NCI-H2081 treated with DMSO at 0.1 percent for 48 hours (cell line): ENCODE measurements at places on chromosomes 16 and 17.

DNA sequence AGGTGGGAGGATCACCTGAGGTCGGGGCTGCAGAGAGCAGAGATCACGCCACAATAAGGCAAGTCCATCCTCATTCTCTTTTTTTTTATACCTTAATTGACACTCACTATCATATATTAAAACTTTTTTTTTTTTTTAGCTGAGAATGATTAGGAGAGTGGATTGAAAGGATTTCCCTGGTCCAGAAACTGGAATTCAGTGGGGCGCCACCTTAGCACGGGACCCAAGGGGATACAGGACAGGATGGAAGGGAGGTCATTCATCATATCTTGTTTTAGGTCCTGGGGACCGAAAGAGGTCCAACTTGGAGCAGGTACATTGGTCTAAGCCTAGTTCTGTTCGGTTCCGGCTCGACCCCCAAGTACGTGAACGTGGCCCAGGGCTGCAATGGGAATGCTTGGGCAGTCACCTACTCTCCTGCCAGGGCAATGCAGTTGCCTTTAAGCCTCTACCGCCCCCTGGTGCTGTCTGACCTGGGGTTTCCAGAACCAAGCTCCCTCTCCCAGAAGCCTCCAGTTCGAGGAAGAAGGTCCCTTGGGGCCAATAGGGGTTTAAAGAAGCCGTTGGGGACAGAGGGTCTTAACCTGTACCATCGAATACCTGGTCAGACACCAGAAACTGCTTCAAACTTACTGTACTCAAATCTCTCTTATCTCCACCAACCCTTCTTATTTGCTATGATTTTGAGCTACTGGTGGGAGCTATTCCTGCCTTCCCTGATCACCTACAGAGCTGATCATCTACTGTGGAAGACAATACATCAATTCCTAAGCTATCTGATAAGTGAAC is 19.9 kb upstream of the GPATCH8 start:
- no peak for DNase-seq

GRCh38 chr16:84730406-84731106 is 30.8 kb downstream of the USP10 start:
- DNase-seq, result no peak

DNA sequence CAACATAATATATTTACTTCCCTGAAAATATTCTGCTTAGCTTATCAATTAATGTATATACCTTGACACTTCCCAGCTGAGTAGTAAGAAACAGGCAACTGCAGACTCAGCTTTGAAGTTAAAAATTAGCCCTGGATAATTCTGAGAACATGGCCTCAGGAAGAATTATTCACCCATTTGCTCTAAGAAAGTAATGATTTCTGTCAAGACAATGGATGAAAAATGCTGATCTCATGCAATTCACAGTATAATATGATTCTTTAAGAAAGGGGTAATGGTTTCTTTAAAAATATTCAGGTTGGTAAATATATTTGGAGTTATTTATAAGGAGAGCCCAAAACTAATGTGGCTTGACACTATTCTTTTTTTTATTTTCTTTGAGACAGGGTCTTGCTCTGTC is 88.8 kb downstream of the CACNG1 start:
- DNase-seq, result no peak

DNA sequence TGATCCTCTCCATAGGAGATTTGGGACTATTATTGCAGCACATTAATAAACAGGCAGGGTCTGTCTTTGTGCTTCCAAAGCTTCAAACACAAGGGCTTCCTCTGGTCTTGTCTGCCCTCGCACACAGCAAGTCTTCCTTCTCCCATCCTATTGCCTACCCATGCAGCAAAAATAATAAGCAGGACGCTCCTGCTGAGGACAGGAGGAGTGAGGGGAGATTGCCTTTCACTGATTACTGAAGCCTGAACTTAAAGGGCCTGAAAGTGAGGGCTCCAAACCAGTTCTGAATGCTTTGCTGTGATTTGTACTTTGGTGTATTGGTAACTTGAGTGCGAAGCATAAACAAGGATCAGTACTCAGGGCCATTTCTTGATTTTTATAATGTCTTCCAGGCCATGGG is 197.6 kb upstream of the XYLT1 start:
- no peak for DNase-seq

DNA sequence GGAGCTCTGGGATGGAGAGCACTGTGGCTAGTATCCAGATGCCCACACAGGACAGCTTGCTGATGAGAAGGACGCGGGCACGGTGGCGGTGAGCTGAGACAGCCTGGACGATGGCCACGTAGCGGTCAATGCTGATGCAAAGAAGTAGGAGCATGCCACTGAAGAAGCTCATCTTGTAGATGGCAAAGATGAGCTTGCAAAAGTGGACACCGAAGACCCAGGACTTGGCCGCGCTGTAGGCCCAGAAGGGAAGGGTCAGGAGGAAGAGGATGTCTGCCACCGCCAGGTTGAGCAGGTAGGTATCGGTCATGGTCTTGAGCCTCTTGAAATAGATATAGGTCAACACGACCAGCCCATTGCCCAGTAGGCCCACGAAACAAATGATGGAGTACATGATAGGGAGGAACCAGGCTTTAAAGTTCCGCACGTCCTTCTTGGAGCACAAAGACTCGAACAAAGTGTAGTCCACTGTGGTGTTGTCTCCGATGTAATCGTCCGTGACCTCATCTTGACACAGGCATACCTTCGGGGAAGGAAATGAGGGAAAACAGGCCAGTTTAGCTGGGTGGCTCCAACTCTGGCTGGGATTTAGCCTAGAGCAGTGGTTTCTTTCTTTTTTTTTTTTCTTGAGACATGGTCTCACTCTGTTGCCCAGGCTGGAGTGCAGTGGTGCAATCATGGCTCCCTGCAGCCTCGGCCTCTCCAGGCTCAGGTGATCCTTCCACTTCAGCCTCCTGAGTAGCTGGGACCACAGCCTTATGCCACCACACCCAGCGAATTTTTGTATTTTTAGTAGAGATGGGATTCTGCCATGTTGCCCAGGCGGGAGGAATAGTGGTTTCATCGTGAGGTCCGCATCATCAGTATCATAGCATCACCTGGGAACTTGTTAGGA is 9.7 kb downstream of the CCR7 start:
- DNase-seq, result no peak

DNA sequence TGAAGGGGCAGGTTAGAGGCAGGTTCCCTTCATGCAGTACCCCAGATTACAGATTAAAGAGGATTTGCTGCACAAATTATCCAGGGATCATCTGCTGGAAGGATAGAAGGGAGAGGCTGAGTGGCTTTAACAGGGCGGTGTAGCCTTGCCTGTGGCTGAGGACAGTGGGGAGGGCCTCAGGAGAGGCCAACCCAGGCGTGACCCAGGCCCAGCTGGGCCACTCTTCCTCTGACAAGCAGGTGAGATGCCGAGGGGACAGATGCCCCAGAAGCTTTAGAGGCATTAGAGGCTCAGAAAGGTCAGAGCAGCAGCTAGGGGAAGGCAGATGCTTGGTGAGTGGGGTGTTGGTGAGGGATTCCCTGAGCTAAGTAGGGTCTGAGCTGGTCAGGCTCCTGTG is 18.1 kb upstream of the MTMR4 start:
- no peak for DNase-seq

- DNase-seq, result no peak
Measured at GRCh38 chr17:81550830-81551457, 1.2 kb downstream of the FAAP100 start.

DNA sequence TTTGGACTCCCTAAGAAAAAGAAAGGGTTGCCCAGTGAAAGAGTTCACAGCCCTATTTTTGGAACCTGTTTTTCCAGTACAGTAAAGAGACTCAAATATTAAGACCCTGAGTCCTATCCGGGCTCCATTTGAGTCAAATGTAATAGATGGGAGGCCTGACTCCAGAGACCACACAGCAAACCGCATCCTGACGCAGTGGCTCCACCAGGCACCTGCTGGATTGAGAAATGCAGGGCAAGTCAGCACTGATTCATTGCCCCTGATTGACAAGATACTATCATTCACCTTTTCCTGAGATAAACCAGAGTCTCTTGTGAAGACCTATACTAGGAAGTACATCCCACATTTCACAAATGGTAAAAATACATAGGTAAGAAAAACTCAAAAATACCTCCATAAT is 715.7 kb upstream of the SOX9 start:
- no peak for DNase-seq
